SW 1271 (cell line): ENCODE measurements at places on chromosomes 4 and X.

- no peak for DNase-seq
Observed at GRCh38 chr4:5034206-5034605, 14.9 kb upstream of the CYTL1 start.

DNA sequence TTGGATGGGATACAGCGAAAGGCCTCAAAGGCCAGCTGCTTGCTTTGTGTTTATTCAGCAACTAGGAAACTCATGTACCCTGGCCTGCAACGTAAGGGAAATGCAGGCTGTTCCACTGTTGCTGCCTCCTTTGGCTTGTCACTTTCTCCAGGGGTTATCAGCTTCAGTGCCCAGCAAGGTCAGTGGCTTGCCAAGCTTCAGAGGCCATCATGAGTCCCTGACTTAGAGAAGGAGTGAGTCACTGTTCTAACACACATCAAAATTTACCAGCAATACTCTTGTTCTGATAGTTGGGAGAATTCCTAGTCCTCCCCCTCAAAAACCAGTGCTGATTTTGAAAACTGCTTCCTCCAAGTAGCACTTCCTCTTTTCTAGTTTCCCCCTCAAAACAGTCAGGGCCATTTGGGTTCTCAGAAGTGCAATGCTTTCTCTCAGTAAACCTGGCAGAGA is 250.8 kb downstream of the ARHGAP24 start:
- no peak for DNase-seq

DNA sequence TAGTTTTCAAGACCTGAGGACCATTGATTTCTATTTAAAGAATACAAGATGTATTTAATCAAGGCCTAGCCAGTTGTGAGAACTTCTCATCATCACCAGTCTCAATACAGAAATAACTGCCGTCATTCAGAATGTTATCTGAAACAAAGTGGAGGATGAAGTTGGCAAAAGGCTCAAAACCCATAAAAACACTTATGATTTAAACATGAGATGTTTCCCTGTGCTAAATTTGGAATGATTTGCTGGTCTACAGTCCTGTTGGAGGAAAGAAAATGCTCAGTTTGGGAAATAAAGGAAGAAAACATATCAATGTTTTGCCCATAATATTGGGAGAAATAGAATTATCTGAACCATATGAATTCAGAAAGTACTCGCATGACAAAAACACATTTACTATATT is 192.2 kb downstream of the ADGRA3 start:
- DNase-seq: no peak

GRCh38 chr4:181796502-181796901 is 446.7 kb upstream of the TENM3 start:
- DNase-seq: no peak

DNA sequence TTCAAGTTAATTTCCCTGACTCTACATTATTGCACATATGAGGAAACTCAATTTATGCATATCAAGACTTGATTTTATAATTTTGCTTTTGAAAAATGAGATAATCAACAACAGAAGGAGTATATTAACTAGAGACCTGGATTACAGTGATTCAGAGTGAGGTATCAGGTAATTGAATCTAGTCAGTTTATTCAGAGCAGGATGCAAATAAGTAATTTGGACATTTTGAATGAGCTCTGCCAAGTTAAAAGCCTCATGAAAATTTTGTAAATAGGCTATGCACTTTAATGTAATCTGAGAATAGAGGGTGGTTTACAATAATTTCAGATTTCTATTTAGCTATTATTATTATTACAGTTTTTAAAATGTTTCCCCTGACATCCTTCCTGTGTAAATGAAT is 203.7 kb upstream of the EMCN start:
- DNase-seq: no peak

DNA sequence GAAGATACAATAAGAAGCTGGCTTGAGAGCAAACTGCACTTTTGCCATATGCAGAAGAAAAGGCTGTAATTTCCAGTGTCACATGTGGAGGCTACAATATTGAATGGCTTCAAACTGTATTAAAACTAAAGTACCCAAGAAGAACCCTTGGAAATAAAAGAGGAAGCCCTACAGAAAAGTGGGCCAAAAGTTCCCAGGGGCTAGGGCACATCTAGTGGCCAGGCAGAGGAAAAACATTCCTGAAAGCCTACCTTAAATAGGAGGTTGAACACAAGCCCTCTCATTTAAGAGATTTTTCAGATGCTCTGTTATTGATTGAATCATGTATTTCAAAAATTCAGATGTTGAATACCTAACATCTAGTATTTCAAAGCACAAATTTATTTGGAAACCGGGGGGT is 40.6 kb upstream of the PRDX4 start:
- DNase-seq: no peak

DNA sequence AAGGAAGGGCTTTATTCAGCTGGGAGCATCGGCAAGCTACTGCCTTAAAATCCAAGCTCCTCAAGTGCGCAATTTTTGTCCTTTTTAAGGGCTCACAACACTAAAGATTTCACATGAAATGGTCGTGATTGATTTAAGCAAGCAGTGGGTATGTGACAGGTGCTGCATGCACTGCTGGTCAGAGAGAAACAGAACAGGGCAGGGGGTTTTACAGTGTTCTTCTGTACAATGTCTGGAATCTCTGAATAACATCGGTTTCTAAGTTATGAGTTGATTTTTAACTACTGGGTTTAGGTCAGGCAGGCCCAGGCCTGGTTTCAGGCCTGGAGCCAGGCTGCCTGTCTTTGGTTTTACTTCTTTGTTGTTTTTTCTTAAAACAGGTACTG is 6.0 kb downstream of the UGT2B17 start:
- DNase-seq: no peak

DNA sequence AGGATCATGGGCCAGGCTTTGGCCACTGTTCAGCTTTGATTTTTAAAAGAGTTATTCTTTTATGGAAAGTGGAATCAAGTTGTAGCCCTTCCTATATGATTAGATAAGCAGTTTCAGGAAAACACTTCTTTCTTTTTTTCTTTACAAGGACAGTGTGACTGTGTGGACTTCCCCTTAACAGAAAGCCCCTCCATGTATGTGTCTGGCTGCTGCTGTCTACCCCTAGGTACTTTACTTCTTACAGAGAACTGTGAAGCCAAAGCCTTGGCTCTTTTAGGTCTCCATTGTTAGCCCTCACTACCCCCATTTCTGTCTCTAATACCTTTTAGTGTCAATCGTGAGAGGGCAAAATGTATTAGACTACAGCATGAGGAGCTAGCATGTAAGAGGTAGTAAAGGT is 19.1 kb downstream of the VSIG1 start:
- no peak for DNase-seq

- no peak for DNase-seq
Observed at GRCh38 chrX:39721566-39722279, 376.0 kb downstream of the BCOR start.

DNA sequence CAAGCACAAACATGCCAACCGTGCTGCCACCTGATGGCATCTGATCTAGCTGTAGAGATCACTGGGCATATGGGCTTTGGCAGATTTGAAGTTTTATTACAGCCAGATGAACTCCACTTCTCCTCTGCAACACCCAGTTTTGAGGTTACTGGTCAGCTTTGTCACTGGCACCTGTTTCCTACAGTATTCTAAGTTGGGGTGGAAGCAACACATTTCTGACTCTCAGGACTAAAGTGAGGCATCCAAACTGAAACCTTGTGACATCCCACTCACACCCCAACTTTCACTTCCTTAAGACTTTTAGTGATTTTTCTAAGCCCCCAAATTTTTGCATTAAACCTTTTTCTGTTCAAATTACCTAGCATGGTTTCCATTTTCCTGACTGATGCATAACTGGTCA is 115.1 kb upstream of the PCDH18 start:
- no peak for DNase-seq

GRCh38 chr4:139884438-139884837 is 218.8 kb downstream of the MGST2 start:
- DNase-seq: no peak

DNA sequence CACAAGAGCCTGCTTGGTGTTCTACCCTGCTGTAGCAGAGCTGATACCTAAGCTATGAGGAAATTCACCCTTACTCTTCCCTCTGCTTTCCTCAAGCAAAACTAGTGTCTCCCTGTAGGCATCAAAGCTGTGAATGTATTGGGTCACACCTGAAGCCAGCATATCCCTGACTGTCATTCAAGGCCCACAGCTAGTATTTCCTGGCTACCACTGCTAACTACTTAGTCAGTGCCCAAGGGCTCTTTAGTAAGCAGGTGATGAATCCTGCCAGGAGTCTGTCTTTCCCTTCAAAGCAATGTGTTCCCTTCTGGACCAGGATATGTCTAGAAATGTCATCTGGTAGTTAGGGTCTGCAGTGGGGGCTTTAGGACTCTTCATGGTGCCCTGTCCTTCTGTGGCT is 125.7 kb downstream of the RPA4 start:
- no peak for DNase-seq

DNA sequence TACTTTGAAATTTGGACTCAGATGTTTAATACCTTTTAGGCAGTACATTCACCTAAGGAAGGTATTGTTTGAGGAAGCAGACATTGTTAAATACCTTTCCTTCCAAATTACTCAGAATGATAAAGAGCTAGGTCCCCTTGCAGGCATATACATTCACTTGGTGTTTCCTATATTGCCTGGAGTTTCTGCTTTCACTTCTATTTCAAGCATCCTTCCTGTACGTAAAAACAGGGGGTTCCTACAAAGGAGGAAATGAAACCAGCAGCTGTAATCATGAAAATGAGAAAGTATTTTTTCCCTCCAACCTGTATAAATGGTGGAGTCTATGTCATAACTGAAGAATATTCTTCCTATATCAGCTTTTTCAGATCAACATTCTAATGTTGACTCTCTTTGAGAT is 90.4 kb upstream of the RASGEF1B start:
- DNase-seq: no peak

- DNase-seq: no peak
Observed at GRCh38 chr4:32207456-32207855, 1487.3 kb downstream of the PCDH7 start.

GRCh38 chr4:54228056-54228527 is 1.0 kb upstream of the PDGFRA start:
- DNase-seq: peak; percentile 12

DNA sequence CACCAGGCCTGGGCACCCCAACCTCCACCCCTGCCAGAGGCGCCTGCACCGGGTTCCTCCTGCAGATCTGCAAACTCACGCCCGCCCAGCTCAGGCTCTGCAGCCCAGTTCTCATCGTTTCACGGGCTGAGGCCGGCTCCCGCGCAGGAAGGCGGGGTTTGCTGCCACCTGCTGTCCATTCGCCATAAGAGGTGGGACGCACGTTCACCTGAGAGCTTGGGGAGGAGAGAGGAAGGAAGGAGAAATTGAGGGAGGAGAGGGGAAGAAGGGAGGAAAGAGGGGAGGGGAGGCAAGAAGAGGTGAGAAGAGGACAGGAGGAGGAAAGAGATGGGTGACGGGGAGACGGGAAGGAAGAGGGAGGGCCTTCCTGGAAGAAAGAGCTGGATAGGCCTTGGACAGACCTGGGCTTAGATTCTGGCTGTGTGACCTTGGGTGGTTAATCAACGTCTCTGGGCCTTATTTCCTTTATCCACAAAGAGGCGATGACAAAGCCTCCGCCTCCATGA is 114.5 kb downstream of the ADRA2C start:
- DNase-seq: peak; percentile 52
